ENCODE measurements at places on chromosomes 5 and 9.

DNA sequence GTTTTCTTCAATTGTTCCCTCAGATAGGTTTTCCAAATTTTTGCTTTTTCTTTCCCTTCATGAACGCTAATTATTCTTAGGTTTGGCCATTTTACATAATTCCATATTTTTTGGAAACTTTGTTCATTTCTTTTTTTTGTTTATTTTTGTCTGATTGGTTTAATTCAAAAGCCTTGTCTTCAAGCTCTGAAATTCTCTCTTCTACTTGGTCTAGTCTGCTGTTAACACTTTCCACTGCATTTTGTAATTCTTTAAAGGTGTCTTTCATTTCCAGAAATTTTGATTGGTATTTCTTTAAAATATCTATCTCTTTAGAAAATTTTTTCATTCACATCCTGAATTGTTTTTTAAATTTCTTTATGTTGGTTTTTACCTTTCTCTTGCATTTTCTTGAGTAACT is 63.9 kb upstream of the VLDLR start:
- no peak for DNase-seq

GRCh38 chr5:172749881-172750633 is 20.9 kb downstream of the DUSP1 start:
- DNase-seq, result peak; percentile 59

- DNase-seq, result no peak
Observed at GRCh38 chr9:33468797-33469621, 4.7 kb downstream of the NOL6 start.

DNA sequence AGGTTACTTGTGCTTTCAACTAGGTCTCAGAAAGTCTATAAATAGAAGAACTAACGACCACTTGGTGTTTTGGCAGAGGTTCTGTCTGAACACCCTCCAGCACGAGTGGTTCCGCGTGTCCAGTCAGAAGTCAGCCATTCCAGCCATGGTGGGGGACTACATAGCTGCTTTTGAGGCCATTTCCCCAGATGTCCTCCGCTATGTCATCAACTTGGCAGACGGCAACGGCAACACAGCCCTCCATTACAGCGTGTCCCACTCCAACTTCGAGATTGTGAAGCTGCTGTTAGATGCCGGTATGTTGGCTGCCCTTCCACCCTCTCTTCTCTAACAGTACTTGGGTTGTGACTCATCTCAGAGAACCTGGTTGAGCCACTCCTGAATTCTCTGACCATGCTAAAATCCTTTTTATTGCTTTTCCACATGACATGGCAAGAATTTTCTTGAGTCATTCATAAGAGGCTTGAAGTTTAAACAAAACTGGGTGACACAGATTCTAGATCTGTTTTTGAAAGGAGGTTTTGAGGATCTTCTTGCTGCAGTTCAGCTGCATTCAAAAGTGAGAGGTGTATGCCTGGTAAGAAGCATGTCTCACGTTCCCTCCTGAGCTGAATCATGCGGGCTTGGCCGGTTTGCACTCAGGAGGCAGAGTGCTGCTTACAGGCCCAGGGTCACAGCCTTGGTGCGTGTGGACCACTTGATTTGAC is 103.1 kb upstream of the DMRT1 start:
- DNase-seq, result peak; percentile 95

DNA sequence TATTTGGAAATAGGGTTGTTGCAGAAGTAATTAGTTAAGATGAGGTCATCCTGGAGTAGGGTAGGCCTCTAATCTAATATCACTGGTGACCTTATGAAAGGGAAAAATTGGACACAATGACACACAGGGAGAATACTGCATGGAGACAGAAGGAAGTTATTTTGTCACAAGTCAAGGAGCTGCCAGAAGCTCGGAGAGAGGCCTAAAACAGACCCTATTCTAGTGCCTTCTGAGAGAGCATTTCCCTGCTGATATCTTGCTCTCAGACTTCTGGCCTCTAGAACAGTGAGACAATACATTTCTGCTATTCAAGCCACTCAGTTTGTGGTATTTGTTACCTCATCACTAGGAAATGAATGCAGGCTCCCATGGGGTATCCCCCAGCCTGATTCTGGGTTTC is 332.9 kb downstream of the CSNK1G3 start:
- peak; percentile 72 for DNase-seq

GRCh38 chr9:121801579-121801978 is 150.1 kb downstream of the DAB2IP start:
- no peak for DNase-seq
